ENCODE measurements at places on chromosomes 16 and 17. TPM values are rescaled to one million over a fixed set of nuclear protein-coding genes. Genes with fewer than 3 reads are reported as not detected.

TSC2 gene
- 103 TPM for total RNA-seq

CES5A gene
- total RNA-seq = not detected

KRT9 gene
- total RNA-seq = not detected

NAGPA gene
- total RNA-seq = 17.6 TPM

TBC1D3D gene
- 5.3 TPM for total RNA-seq

KRTAP9-2 gene
- total RNA-seq = not detected

WFDC1 gene
- total RNA-seq = 46.3 TPM

TBC1D24 gene
- 46.5 TPM for total RNA-seq

FOXK2 gene
- total RNA-seq = 43.0 TPM

RHBDL3 gene
- 35.6 TPM for total RNA-seq

CMTM2 gene
- total RNA-seq = not detected

TBX4 gene
- total RNA-seq = not detected

NPB gene
- 4.9 TPM for total RNA-seq

KREMEN2 gene
- 1.6 TPM for total RNA-seq

KRT24 gene
- not detected for total RNA-seq

FBXL16 gene
- total RNA-seq = 5.8 TPM

DHRS7C gene
- 1.7 TPM for total RNA-seq

KRT40 gene
- total RNA-seq = 1.4 TPM

CD300H gene
- total RNA-seq = not detected

SDR42E1 gene
- total RNA-seq = 3.1 TPM

OR1F1 gene
- total RNA-seq = not detected

CES1 gene
- 5.8 TPM for total RNA-seq

KRT39 gene
- 0.44 TPM for total RNA-seq

EPN3 gene
- 0.82 TPM for total RNA-seq

ACSM5 gene
- 0.66 TPM for total RNA-seq

CRHR1 gene
- 20.6 TPM for total RNA-seq

CACNB1 gene
- 32.9 TPM for total RNA-seq

TBC1D28 gene
- total RNA-seq = not detected

SCRN2 gene
- 39.0 TPM for total RNA-seq

TBC1D3C gene
- not detected for total RNA-seq

TBC1D3E gene
- not detected for total RNA-seq

ACACA gene
- total RNA-seq = 70.8 TPM

NPIPB9 gene
- 3.5 TPM for total RNA-seq

ABCA6 gene
- 29.4 TPM for total RNA-seq

MIS12 gene
- total RNA-seq = 30.3 TPM

KRT12 gene
- total RNA-seq = 50.0 TPM

ALG1 gene
- 19.8 TPM for total RNA-seq

RAMP2 gene
- total RNA-seq = 26.2 TPM

SLC12A3 gene
- not detected for total RNA-seq

HS3ST2 gene
- 1.6 TPM for total RNA-seq

All from camera-type eye (tissue), 1 donor.